GM12891 (cell line): ENCODE measurements at places on chromosomes 13 and 19.

- no peak for DNase-seq
These were observed 47.4 kb upstream of the RCBTB2 start for GRCh38 chr13:48580185-48580803.

DNA sequence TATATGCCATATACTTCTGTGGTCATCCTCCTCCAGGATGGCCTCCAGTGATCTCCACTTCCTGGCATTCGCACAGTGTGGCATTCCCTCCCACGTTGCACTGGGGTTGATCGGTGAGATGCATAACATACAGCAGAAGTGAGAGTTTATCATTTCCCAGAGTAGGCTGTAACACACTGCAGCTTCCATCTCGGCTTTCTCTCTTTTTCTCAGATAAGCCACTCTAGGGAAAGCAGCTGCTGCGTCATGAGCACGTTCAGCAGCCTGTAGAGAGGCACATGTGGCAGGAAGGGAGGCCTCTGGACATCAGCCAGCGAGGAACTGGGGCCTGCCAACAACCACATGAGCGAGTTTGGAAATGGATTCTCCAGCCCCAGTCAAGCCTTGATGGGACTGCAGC lies 807.1 kb downstream of the DIAPH3 start:
- DNase-seq, result no peak

GRCh38 chr13:48831248-48831647 lies 144.5 kb upstream of the FNDC3A start:
- DNase-seq, result no peak

DNA sequence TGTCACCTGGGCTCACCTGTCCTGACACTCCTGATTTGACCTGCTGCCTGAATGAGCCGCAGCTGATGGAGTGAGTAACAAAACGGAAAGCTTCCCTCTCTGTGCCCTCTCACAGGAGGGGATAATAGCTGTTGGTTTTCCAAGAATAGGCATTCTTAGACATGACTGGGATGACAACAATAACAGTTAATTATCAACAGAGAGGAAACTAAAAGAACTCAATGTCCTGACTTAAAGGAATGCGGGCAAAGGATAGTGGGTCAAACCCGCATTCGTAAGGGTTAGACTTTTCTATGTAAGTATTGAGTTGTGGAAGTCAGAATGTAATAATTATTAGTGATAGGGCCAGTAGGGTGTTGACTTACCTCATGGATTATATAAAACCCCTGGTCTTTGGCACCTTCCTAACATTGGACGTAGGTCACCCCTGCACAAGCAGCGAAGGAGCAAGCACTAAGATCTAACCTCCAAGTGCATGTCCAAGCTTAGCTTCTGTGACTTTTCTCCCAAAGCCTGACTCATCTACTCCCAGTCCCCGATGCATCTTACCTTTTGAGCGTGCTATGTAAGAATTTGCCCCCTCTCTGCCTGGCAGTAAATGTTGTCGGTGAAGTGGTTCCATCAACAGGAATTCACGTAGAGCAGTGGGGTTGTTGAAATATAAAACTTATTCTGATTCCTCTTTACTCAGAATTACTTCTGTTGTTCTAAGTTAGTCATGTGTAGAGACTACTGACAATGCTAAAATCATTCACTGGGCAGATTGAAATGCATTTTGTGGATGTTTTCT lies 442.3 kb downstream of the FGF9 start:
- DNase-seq, result no peak

DNA sequence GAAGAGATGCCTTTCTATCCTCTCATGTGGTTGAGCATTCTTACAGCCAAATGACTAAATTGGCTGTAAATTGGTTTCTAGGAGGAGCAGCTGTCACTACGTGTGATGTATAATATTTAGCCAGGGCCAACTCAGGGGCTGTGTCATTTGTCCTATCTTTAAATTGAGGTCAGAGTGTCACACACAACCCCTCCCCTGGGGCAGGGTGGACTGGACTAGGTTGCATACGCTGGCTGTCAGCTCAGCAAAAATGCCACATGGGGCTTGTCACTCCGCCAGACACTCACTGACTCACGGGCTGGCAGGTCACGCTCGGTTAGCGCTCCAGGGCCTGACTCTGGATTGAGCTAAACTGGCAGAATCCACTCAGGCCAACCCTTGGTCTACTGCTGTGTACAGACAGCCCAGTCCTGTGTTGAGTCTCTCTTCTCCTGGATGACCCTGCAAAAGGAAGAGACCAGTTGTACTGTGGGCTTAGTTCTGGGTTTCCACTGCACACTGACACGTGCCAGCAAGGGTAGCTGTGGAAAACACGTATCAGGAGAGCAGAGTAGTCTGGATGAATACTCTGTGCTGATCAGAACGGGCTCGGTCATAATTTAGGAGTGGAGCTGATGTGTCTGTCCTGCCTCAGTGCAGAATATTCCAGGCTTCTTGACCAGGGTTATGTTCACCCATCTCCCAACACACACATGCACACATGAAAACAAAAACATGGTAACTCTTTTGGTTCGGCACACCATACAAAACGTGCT lies 29.1 kb downstream of the SHISA2 start:
- DNase-seq, result no peak

GRCh38 chr13:72430923-72431322 lies 296.5 kb downstream of the MZT1 start:
- no peak for DNase-seq

- no peak for DNase-seq
These were observed 14.6 kb downstream of the SIGLEC7 start for GRCh38 chr19:51156710-51157109.

- no peak for DNase-seq
These were observed 16.6 kb downstream of the RASA3 start for GRCh38 chr13:114115796-114116195.

- no peak for DNase-seq
These were observed 84.2 kb downstream of the COL4A2 start for GRCh38 chr13:110391273-110391672.

- no peak for DNase-seq
These were observed 12.2 kb downstream of the CIC start for GRCh38 chr19:42281146-42281826.

DNA sequence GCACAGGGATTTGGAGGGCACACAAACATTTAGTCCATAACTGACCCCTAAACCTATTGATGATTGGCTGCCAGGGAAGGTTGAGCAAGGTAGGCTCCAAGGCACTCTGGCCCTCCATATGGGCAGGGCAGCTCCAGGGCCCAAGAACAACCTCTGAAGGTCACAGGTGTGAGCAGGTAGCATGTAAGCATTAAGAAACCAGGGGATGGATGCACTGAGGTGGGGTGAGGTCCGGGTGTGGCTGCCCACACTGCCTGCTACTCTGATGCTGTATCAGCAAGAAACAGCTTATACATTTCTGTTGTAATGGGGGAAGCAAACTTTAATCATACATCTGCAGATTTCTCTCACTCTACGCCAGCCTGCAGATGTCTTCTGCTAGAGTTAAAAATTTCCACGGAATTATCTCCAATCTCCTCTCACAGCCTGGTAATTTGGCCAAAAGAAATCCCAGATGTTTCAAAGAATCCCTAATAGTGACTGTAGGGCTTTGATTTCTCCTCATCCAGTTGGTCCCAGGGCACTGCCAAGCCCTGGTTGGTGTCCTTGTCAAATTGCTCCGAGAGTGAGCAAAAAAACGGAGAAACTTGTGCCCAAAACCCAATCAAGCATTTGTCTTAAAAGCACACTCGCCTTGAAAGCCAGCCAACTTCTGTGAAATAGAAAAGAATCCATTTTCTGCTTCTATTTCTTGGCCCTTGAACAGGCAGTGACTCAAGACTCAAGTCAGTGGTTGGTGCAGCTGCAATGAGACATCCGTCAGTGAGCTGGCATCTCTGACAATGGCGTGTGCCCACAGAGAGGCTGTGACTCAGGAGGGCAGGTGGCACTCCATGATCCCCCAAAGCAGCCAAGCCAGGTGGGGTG lies 72.5 kb upstream of the MRI1 start:
- no peak for DNase-seq

DNA sequence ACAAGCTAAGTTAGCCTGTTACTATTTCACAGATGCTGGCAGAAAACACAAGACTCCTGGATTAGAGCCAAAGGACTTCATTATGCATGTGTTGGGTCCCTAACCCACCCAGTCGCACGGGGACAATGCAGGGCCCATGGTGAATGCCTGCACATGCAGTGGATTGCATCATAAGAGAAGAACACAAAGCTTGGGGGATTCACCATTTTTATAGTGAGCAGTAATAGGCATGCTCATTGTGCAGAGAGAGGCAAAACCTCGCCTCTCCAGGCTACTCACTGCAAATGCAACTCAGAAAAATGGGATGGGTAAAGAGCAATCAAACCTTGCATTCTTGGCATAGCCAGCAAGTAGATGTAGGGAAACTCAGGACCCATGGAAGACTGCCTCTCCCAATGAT lies 115.8 kb downstream of the DIAPH3 start:
- no peak for DNase-seq

GRCh38 chr13:103229674-103230073 lies 163.5 kb upstream of the SLC10A2 start:
- no peak for DNase-seq

DNA sequence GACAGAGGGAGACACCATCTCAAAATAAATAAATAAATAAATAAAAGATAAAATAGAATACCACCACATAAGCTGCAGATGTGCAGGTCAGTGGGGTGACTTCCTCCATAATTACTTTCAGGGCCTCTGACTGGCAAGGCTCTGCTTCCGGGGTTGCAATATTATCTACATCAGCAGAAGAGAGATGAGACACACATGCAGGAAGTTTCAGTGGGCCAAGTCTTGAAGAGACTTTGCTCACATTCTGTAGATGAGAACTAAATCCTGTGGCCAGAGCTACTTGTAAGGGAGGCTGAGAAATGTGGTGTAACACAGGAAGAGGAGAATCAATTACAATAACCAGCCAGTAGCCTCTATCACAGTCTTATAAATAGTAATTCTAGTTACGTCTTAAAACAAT lies 89.9 kb upstream of the MAB21L1 start:
- DNase-seq, result no peak

- DNase-seq, result no peak
These were observed 5.7 kb upstream of the FBXO27 start for GRCh38 chr19:39038098-39038497.

- DNase-seq, result no peak
These were observed 568.7 kb downstream of the UQCRFS1 start for GRCh38 chr19:28644169-28644775.

DNA sequence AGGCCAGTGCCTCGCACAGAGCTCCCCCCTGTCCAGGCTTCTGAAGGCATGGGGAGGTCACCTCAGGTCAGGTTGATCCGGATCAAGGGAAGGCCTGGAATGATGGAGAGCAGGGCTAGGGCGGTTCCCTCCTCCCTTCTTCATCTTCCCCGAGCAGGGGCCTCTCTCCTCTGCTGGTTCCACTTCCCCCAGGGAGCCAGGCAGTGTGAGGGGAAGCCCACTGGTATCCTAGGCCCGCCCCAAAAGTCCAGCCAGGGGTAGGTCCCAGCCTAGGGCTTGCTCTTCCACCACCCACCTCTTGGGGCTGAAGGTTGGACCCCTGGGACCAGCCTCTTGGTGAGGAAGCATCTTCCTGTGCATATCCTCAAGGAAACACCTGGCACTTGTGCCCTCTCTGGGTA lies 16.4 kb upstream of the PRR19 start:
- no peak for DNase-seq

DNA sequence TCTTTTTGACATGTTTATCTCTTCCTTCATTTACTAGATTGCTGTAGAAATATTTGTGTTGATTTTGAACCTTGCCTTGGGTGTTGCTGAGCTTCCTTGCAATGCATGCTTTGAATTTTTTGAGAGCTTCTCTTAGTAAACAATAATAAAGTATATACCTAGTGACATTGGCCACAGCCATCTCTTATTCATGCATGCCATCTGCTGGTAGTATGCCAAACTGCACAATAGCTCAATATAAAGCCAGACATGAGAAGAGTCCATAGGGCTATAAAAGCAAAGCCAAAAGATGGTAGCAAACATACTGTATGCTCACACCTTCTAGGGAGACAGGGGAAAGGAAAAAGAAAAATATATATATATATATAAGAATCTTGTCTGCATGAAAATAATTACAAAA lies 18.9 kb upstream of the ZSCAN5A start:
- DNase-seq, result no peak

- DNase-seq, result no peak
These were observed 148.3 kb downstream of the MYO16 start for GRCh38 chr13:108777421-108778420.

DNA sequence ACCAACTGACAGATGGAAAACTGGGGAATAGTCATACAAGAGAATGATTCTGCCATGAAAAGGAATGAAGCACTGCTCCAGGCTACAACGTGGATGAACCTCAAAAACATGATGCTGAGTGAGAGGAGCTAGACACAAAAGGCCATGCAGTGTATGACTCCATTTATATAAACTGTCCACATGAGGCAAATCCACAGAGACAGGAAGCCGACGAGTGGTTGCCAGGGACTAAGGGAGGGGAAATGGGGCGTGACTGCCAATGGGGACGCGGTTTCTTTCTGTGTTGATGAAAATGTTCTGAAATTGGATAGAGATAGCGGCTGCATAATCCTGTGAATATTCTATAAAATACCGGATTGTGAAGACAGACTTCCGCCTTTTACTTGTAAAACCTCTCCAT lies 10.2 kb downstream of the SMIM7 start:
- DNase-seq, result no peak

GRCh38 chr13:51501592-51502152 lies 48.8 kb upstream of the INTS6 start:
- no peak for DNase-seq

GRCh38 chr19:45173816-45174215 lies 4.2 kb downstream of the TRAPPC6A start:
- no peak for DNase-seq

DNA sequence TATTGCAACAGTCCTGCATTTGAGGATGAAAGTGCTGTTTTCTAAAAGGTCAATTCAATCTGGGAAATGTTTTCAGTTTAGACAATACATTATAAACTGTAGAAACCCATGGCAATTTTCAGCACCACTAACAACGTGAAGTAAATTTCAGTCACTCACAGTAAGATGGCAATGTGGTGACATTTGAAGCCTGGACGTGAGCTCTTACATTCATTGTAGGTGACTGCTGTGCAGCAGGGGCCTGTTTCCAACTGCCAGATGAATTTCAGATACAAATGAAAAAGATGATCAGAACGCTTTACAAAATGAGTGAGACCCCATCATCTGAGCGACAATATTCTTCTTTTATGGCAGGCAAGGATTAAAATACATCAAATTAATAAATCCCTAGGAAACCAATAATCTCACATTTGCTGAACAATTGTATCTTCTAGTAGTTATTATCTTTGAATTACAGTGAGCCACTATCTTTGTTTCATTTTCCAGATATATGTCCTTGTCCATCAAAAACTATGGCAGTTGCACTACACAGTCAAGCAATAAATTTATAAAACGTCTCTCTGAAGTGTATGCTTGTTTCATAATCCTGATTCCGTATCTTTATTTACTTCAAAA lies 1816.8 kb downstream of the OLFM4 start:
- no peak for DNase-seq

- DNase-seq, result no peak
These were observed 16.8 kb downstream of the CLEC4M start for GRCh38 chr19:7779631-7780486.
